Fibroblast of lung (primary cell): ENCODE measurements at places on chromosomes 7 and 10.

DNA sequence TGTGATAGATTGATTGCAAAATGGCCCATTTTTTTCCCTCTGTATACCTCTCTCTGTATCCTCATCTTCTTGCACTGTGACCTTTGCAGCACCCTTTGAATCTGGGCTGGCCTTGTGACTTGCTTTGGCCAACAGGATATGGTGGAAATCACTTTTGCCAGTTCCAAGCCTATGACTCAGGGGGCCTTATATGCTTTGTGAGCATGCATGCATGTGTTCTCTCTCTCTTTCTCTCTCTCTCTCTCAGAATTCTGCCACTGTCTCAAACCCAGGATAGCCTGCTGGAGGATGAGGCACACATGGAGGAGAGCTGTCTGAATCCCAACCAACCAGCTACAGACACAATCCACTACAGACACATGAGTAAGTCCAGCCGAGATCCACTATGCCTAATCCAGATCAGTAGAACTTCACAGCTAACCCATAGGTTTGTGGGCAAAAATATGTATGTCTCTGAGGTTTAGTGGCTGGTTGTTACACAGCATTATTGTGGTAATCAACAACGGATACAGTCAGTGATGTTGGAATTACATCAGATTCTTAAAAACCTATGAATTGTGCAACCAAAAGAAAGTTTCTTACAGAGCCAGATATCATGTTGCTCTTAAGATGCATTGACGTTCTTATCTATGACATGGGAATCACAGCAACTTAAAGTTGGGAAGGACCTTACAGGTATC is 41.8 kb upstream of the ABCB4 start:
- H3K36me3 ChIP-seq = no peaks in the 10 kb centered on the region
- DNase-seq = peak; percentile 65
- no peak overlapping the region for H3K4me3 ChIP-seq

- no peaks in the 10 kb centered on the region for H3K4me1 ChIP-seq
- no peaks in the 10 kb centered on the region for H3K36me3 ChIP-seq
- no peak overlapping the region for H3K27ac ChIP-seq
- H3K4me3 ChIP-seq = no peak overlapping the region
Measured at GRCh38 chr10:22294694-22295093, 21.5 kb upstream of the COMMD3 start.

- H3K27me3 ChIP-seq = no peaks in the 10 kb centered on the region
- H3K36me3 ChIP-seq = no peaks in the 10 kb centered on the region
- no peak overlapping the region for H3K4me3 ChIP-seq
Measured at GRCh38 chr7:95501261-95501832, 15.6 kb downstream of the ASB4 start.

GRCh38 chr7:142356166-142356565 is 98.3 kb upstream of the PRSS58 start:
- no peak for DNase-seq
- no peaks in the 10 kb centered on the region for H3K27me3 ChIP-seq
- H3K36me3 ChIP-seq = no peaks in the 10 kb centered on the region
- H3K4me3 ChIP-seq = no peak overlapping the region
- no peak overlapping the region for H3K27ac ChIP-seq

GRCh38 chr7:13651167-13651566 is 338.3 kb downstream of the ETV1 start:
- peak; percentile 11 for DNase-seq
- no peaks in the 10 kb centered on the region for H3K27me3 ChIP-seq
- no peaks in the 10 kb centered on the region for H3K4me1 ChIP-seq
- no peaks in the 10 kb centered on the region for H3K36me3 ChIP-seq
- H3K4me3 ChIP-seq = no peak overlapping the region
- H3K27ac ChIP-seq = no peak overlapping the region

DNA sequence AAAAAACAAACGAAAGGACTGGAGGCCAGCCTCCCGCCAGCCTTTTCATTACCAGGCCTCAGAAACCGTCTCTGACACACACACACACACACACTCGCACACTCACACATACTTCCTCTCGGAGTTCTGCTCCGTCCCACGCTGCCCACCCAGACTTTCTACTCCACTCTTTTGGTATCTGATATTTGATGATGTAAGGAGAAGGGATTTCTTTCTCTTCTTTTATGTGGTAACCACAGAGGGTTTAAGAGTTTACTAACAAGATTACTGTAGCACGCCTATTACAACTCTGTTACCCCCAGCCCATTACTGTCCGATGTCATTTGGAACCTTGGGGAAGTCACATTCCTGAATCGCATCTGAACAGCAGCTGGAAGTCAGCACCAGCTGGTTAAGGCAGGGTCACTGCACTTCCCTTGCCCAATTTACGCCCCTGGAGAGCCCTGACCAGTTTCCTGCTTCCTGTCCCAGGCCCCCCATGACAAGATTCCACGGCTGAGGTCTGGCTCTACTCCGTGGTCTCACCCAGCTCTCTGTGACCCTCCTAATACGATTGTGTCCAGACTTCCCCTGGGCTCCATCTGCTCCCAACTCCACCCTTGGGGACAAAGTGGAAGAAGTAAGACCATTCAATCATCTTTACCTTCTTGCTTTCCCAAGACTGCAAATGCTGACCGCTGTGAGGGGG is 1.1 kb downstream of the DENND2A start:
- no peaks in the 10 kb centered on the region for H3K36me3 ChIP-seq
- H3K27me3 ChIP-seq = no peaks in the 10 kb centered on the region
- peaks cover 30% of the 10 kb centered on the region for H3K4me1 ChIP-seq
- H3K27ac ChIP-seq = peak overlapping the region; percentile 94
- H3K4me3 ChIP-seq = peak overlapping the region; percentile 83
